Sigmoid colon (tissue), 7 donors: ENCODE measurements at places on chromosomes 2 and 18. TPM values are rescaled to one million over a fixed set of nuclear protein-coding genes. Genes with fewer than 3 reads are reported as not detected.

DNA sequence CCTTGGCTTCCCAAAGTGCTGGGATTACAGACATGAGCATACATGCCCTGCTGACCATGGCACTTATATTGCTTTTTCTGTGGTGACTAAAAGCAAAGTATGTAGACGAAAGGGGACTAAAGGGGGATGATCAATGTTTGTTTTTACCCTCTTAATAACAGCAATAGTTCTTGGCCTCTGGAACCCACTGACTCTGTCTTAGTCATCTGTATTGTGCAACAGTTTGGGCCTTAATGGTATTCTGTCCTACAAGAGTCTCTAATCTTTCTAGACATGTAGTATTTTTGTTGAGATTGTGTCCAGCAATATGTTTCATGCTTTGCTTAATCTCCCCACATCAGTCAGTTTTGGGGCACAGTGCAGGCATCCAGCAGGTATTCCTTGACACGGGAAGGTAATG lies 359.9 kb upstream of the FANCL start:
- H3K4me3 ChIP-seq = no peak overlapping the region
- no peak for DNase-seq
- no peak overlapping the region for H3K27ac ChIP-seq

DNA sequence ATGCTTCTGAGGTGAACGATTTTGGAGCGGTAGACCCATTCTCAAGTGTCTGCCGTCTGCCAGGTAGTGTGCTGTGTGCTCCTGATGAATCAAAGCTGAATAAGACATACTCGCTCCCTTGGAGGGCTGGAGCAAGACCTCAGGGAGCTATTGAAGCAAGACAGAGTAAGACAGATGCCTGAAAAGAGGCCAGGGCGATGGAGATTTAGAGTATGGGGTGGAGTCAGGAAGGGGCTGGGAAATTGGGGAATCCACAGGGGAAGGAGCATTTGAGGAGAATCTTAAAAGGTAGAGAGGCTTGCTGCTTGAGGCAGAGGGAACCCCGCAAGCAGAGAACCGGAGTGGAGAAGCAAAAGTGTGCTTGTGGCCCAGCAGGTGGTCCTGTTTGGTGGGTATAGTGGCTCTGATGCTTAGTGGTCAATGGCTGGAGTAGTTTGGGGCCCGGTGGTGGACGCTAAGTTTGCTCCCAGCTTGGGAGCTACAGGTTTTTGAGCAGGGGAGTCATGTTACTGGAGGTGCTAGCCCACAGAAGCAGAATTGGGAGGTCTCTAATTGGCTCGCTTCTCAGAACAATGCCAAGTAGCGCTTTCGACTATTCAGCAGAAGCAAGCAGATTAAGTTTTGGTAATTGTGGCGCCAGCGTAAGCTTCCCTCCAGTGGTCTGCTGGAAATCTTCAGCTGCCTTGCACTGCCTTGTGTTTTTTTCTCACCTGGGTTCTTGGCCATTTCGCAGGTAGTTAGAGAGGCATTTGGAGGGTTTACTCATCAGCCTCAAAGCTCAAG lies 2.0 kb downstream of the CNNM4 start:
- peak overlapping the region; percentile 44 for H3K27ac ChIP-seq
- no peaks in the 10 kb centered on the region for H3K36me3 ChIP-seq
- H3K4me1 ChIP-seq = peaks cover 49% of the 10 kb centered on the region

DNA sequence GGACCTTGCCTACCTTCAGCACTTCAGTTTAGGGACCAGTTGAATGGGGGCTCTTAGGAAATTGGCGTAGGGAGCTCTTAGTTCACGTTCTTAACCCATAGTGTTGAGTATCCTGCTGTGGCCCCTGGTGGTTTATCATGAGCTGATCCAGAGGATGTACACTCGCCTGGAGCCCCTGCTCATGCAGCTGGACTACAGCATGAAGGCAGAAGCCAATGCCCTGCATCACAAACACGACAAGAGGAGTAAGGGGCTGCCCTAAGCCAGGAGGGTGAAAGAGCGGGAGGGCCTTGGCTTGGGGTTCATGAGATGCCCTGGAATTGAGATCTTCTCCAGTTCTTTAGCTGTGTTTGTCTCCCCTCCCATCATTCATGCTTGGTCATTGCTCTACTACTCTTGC lies 2.9 kb downstream of the RETREG2 start:
- DNase-seq = peak; percentile 40
- H3K36me3 ChIP-seq = peaks cover 36% of the 10 kb centered on the region
- H3K4me3 ChIP-seq = no peak overlapping the region
- H3K27me3 ChIP-seq = no peaks in the 10 kb centered on the region
- no peak overlapping the region for H3K27ac ChIP-seq

- H3K4me3 ChIP-seq = no peak overlapping the region
- H3K27me3 ChIP-seq = no peaks in the 10 kb centered on the region
- H3K4me1 ChIP-seq = no peaks in the 10 kb centered on the region
- H3K27ac ChIP-seq = no peak overlapping the region
- no peaks in the 10 kb centered on the region for H3K36me3 ChIP-seq
These were observed 34.1 kb upstream of the SLC39A10 start for GRCh38 chr2:195622966-195623365.

The POTEC gene
- not detected for total RNA-seq

DNA sequence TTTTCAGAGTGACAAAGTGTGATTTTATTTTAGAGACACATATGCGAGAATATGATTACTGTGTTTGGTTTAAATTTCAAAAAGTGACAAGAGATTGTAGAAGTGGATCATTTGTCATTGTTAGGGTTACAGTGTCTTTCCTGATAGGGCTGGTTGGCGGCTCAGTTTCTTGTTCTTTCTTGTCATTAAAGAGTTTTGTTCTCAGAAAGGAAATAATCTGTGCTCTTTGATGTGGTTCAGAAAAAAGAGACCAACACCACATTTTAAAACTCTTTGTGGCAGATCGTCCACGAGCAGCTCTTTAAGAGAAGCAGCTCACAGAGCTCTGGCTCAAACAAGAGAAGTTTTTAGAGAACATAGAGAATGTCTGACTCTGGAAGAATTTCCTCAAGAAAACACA lies 45.6 kb upstream of the ZNF532 start:
- no peak overlapping the region for H3K4me3 ChIP-seq
- no peaks in the 10 kb centered on the region for H3K27me3 ChIP-seq
- DNase-seq = no peak
- no peaks in the 10 kb centered on the region for H3K4me1 ChIP-seq
- no peak overlapping the region for H3K27ac ChIP-seq

- H3K36me3 ChIP-seq = peaks cover 5% of the 10 kb centered on the region
- H3K4me3 ChIP-seq = no peak overlapping the region
- DNase-seq = no peak
- H3K27ac ChIP-seq = no peak overlapping the region
These were observed 3.0 kb downstream of the MBD5 start for GRCh38 chr2:148023861-148024260.

DNA sequence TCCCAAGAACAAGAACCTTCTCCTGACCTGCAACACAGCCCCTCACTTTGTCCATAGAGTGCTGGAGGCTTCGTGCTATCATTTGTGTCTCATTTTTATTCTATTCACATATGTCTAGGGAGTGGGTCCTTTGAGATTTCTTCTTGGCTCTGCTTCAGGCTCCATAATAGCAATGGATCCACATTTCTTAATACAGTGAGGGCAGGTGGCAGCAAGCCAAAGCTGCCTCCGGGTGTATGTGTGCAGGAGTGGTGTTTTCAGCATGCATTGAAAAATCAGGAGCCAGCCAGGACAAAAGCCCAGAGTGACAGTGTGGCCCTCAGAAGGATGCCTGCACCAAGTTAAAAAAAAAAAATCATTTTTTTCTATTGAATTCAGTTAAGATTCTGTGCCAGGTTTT lies 115.1 kb upstream of the PELI1 start:
- no peaks in the 10 kb centered on the region for H3K27me3 ChIP-seq
- H3K4me1 ChIP-seq = no peaks in the 10 kb centered on the region
- no peak for DNase-seq
- no peak overlapping the region for H3K27ac ChIP-seq
- no peak overlapping the region for H3K4me3 ChIP-seq

- no peak overlapping the region for H3K27ac ChIP-seq
- H3K27me3 ChIP-seq = no peaks in the 10 kb centered on the region
- H3K4me1 ChIP-seq = no peaks in the 10 kb centered on the region
- no peak for DNase-seq
These were observed 2031.3 kb upstream of the CELF4 start for GRCh38 chr18:39596891-39597290.

- peak overlapping the region; percentile 98 for H3K27ac ChIP-seq
- peaks cover 21% of the 10 kb centered on the region for H3K36me3 ChIP-seq
- peak overlapping the region; percentile 99 for H3K4me3 ChIP-seq
- no peaks in the 10 kb centered on the region for H3K27me3 ChIP-seq
These were observed 767 bp downstream of the RHOB start for GRCh38 chr2:20447437-20448245.
